ENCODE measurements at places on chromosomes 3 and 15.

GRCh38 chr3:127640042-127640355, 11.0 kb downstream of the PODXL2 start:
- no peak for DNase-seq

- no peak for DNase-seq
These were observed 37.4 kb upstream of the NEO1 start for GRCh38 chr15:73014904-73015303.

GRCh38 chr3:121566773-121567172, 976 bp upstream of the ARGFX start:
- no peak for DNase-seq

DNA sequence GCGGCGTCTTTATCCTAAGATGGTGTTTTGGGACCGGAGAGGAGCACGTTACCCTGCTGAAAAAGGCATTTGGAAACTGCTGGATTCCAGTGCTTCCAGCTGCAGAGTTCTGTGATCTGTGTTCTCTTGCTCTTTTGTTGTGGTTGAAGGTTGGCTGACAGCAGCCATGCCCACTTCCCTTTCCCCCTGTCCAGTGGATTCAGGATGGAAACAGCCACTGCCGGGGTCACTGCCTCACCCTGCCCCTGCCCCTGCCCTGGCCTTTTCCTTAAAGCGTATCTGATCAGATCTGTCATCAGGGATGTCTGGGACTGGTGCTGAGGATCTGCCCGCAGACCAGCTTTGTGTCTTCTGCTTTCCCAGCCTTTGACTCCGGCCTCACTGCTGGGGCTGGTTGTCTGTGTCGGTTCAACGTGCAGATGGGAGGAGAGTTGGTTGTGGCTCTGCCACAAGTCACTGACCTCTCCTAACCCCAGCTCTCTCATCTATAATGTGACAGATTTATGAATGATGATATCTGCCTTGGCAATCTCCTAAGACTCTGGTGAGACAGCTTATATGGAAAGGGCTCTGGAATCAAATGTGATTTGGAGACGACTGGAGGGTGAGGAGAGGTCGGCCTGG, 219.4 kb upstream of the BHLHE40 start:
- no peak for DNase-seq

DNA sequence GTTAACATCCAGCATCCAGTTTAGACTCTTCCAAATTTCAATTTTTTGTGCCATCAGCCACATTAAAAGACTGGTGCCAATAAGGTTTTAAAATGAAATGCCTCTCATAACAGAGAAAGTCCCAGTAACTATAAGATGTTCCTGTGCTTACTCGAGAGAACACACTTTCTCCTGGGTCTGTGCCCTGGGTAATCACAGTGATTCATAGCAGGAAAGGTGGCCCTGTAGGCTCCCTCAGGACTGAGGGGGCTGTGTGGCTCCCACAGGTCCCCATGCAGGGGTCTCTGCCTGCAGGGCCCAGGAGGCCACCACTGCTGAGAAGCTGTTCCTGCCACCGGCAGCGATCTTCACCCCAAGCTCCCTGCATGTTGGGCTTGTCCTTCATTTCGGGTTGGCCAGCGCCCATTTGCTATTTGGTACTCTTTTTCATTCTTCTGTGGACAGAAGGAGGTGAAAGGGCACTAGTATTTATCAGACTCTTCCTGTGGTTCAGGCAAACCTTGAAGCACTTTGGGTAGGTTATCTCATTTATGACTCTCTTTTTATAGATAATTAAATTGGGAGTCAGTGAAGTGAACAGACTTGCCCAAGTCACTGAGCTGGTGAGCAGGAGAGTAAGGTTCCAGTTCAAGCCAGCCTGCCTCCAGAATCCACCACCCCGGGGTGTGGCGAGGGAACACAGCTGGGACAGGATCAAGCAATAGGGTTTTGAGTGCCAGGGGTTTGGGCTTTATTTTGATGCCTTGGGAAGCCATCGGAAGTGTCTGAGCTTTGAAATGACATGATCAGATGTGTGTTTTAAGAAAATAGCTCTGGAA, 44.2 kb upstream of the PLXNA1 start:
- no peak for DNase-seq

GRCh38 chr3:49020330-49021212, 1.4 kb upstream of the NDUFAF3 start:
- DNase-seq, result peak; percentile 64

DNA sequence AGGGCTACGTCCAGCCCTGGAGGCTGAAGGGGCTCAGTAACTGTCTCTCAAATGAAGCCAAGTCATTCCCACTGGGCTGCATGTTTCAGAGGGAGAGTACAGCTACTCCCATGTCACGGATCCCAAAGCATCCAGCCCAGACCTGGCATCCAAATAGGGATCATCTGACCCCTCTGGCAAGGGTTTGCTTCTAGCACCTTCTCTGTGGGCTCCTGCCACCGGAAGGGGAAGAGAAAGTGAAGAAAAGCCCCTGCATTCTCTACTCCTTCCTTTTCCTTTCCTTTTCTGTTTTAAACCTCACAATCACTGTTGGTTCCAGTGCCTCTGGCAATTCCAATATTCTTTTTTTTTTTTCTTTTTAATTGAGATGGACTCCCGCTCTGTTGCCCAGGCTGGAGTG, 64.5 kb upstream of the CTSH start:
- DNase-seq, result no peak

DNA sequence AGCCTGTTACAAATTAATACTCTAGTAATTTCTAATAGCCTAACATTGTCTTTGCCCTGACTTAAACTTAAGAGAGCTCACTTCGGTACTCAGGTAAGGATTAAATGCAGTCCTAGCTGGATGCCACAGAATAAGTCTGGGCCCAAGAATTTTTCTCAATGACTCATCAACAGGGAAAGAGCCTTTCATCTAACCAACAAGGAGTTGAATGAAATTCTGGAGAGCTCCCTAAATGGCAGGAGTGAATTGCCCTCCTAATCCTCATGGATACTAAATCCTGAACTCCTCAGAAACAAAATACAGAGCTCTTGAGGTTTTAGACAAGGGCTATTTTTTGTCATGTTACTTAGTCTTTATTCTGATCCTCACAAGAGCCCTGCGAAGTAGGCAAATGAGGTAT, 159.5 kb downstream of the PLCH1 start:
- no peak for DNase-seq

DNA sequence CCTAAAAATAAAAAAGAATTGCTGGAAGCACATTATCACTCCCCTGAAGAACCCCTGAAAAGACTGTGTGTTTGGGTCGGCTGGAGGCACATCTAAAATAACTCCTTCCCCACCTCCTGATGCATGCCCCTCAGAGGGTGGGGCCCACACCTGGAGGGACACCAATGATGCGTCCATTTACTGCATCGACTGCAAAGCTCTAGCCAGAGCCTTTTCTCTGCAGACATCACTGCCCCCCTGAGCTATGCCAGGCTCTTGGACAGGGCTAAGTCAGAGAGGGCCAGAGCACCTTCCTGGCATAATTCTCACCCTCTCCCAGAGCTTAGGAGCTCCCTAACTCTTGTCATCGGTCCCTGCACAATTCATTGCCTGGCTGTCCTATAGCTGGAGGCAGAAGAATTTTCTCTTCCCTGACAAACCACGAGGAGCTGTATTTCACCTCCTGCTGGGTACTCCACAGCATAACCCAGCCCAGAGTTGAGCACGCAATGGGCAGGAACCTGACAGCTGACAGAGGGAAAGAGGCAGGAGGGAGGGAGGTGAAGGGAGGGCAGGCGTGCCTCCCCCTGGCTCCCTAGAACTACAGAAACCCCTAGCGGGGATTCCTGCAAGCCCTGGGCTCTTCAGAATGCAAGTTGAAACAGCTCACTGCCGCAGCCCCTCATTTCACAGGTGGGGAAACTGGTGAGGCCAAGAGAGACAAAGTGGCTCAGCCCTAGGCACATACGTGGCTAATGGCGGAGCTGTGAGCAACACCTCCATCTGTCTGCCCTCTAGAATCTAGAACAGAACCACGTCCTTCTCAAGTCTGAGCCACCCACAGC, 46.6 kb downstream of the XXYLT1 start:
- no peak for DNase-seq
